Natural killer cell (primary cell): ENCODE measurements at places on chromosomes 11 and 22. TPM values are rescaled to one million over a fixed set of nuclear protein-coding genes. Genes with fewer than 3 reads are reported as not detected.

DNA sequence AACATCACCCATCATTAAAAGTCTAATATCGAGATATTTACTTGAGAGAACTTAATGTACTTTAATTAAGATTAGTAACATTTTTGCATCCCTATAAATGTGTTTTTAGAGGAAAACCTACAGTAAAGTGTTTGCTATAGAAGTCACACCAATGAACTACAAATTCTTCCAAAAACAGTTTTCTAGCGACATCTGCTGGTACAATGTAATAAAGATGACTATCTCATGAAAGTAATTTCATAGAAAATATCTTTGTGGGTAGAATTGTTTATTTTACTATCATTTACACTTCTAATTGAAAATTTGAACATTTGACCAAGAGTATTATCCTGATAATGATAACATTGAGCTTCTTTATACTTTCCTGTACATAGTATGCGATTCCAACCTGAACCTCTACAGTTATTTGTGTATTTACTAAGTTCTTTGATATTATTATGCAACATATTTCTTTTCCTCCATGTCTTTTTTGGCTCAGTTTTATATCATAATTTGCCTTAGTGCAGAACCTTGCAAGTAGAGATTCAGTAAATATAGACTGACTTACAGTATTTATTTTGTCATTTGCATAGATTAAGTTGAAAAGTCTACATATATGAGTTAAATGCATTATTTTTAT lies 252.7 kb downstream of the TMEM135 start:
- no peaks in the 10 kb centered on the region for H3K27me3 ChIP-seq
- H3K4me1 ChIP-seq: no peaks in the 10 kb centered on the region
- H3K27ac ChIP-seq: no peak overlapping the region
- H3K4me3 ChIP-seq: no peak overlapping the region
- H3K36me3 ChIP-seq: no peaks in the 10 kb centered on the region

- H3K27ac ChIP-seq: no peak overlapping the region
- no peak overlapping the region for H3K4me3 ChIP-seq
- no peaks in the 10 kb centered on the region for H3K36me3 ChIP-seq
- H3K4me1 ChIP-seq: no peaks in the 10 kb centered on the region
- H3K27me3 ChIP-seq: no peaks in the 10 kb centered on the region
Measured at GRCh38 chr22:47152236-47152635, 389.8 kb downstream of the TBC1D22A start.

- H3K27ac ChIP-seq: peak overlapping the region; percentile 52
- DNase-seq: peak; percentile 76
- H3K4me1 ChIP-seq: peaks cover 52% of the 10 kb centered on the region
- no peak overlapping the region for H3K4me3 ChIP-seq
Measured at GRCh38 chr22:37623075-37624016, 14.7 kb downstream of the GGA1 start.

GRCh38 chr22:29780748-29781676 lies 13.8 kb downstream of the UQCR10 start:
- H3K4me1 ChIP-seq: no peaks in the 10 kb centered on the region
- no peak overlapping the region for H3K4me3 ChIP-seq
- no peaks in the 10 kb centered on the region for H3K36me3 ChIP-seq
- H3K27me3 ChIP-seq: no peaks in the 10 kb centered on the region
- DNase-seq: no peak

The ELFN2 gene
- 0.49 TPM for total RNA-seq

DNA sequence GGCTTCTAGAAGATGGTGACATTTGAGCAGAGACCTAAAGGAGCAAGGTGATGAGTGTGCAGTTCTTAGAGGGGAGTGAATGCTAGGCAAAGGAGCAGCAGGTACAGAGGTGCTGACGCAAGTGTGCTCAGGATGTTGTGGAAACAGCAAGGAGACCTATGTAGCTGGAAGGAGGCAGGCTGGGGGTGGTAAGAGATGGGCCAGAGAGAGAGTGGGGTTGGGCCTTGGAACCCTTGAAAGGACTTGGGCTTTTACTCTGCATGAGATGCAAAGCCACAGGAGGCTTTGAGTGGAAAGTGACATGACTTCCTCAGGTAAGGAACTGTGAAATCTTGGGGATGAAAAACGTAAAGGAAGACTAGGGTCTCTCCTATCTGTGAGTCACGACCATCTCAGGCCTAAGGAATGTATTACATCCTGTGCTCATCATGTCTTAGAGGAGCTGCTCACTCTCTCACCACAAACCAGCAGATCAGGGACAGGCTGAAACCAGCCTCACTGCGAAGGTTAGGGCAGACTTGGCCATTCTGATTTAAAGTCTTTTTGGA lies 65.4 kb downstream of the MICAL2 start:
- no peak for DNase-seq
- no peak overlapping the region for H3K27ac ChIP-seq
- no peaks in the 10 kb centered on the region for H3K27me3 ChIP-seq

- peaks cover 11% of the 10 kb centered on the region for H3K4me1 ChIP-seq
- no peak overlapping the region for H3K4me3 ChIP-seq
- no peak overlapping the region for H3K27ac ChIP-seq
- H3K36me3 ChIP-seq: no peaks in the 10 kb centered on the region
- DNase-seq: no peak
- H3K27me3 ChIP-seq: peaks cover 2% of the 10 kb centered on the region
Measured at GRCh38 chr22:24996420-24996952, 44.0 kb downstream of the KIAA1671 start.

The PRR33 gene
- total RNA-seq: 0.14 TPM
